Mesenteric fat pad (tissue), 1 donor: ENCODE measurements at places on chromosomes 3 and 15. TPM values are rescaled to one million over a fixed set of nuclear protein-coding genes. Genes with fewer than 3 reads are reported as not detected.

DNA sequence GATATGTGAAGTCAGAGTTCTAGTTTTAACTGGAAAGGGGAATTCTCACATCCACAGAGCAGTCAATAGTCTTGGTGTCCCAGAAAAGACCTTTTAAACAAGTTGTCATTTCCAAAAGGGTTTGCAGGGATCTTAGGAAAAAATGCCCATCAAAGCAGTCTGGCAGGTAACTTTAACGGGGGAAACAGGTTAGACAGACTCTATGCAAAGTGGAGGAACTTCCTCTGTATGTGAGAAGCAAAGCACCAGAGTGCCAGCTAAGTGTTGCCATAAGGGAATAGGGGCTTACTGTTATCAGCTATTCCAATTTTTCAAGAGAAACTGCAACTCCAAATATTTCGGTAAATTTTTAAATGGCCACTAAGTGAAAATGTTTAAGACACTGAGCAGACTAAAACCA, 307.9 kb upstream of the MDFIC2 start:
- no peak for DNase-seq

- DNase-seq: no peak
These were observed 178.6 kb upstream of the LYSMD4 start for GRCh38 chr15:99911816-99912215.

The MAP6D1 gene
- total RNA-seq: 0.48 TPM

- DNase-seq: no peak
These were observed 677.1 kb upstream of the NR2F2 start for GRCh38 chr15:95653361-95653805.

The TLR9 gene
- total RNA-seq: 0.19 TPM

DNA sequence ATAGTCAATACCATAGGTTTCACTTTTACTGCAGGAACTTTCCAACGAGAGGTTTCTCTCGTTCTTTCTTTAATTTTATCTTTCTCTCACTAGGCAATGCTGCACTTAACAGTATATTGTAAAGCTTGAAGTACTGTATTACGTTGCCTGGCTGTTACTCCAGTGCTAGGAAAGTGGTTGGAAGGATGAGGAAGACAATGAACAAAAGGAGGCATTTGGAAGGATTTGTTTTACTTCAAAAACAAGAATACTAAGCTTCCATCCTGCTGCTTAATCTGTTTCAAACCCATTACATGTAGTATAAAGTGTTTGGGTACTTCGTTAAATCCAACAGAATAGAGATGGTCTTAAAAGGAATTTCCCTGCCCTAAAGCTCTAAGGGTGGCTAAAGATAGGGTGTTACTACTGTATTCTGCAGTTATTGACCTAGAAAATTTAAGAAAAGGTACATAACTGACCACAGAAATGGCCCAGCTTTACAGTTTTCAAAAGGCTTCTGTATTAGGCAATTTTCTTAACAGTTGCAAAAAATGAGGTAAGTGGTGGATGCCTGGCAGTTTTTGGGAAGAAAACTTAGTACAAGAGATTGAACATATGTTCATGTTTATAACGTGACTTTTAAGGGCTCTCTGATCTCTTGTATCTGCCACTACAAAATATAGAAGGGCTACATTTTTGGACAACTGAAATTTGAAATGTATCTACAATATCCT, 785 bp upstream of the IFT57 start:
- DNase-seq: no peak

The GPX1 gene
- total RNA-seq: 724 TPM

The TTC21A gene
- total RNA-seq: 3.1 TPM
